ENCODE measurements at places on chromosomes 2 and 18.

- DNase-seq: no peak
Observed at GRCh38 chr18:79479116-79479760, 83.5 kb downstream of the NFATC1 start.

DNA sequence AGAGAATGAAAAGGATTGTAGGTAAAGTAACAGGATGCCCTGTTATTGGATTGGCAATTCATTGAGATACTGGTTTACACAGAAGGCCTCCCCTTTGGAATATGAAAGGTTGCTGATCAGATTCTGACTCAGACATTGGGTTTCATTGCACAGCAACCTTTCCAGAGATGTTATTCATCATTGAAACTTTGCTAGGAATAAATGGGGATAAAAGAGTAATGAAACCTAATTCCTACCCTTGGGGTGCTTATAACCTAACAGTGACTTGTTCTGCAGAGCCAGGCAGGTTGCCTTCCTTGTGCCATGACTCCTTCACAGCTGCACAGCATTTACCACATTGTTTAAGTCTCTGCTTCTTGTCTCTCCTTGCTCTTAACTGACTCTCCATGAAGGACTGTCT is 5.0 kb downstream of the NAB1 start:
- no peak for DNase-seq

- no peak for DNase-seq
Observed at GRCh38 chr2:166614503-166614902, 120.5 kb upstream of the SCN7A start.

- no peak for DNase-seq
Observed at GRCh38 chr2:144827404-144827803, 307.5 kb upstream of the ZEB2 start.

- DNase-seq: no peak
Observed at GRCh38 chr2:85504778-85505261, 34.1 kb upstream of the MAT2A start.

GRCh38 chr18:2967357-2967756 is 45.6 kb downstream of the LPIN2 start:
- DNase-seq: no peak

DNA sequence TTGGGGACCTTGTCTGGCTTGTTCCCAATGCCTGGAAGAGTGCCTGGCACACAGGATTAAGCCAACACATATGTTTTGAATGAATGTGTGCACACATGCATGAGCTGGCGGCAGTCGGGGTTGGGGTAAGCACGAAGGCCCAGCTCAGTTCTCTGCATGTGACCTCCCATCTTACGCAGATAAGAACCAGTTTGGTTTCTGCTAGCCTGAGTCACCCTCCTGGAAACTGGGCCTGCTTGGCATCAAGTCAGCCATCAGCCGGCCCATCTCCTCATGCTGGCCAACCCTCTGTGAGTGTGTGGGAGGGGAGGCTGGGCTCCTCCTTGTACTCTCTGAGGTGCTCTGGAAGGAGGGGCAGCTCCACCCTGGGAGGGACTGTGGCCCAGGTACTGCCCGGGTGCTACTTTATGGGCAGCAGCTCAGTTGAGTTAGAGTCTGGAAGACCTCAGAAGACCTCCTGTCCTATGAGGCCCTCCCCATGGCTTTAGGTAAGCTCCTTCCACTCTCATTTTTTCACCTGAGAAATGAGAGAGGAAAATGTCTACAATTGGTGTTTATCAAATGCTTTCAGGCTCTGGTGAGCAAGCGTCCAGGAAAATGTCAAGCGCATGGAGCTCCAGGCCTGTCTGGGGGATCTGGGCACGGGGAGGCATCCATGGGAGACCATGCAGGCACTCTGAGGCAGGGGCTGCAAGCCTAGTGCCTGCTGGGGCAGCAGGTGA is 9.7 kb upstream of the IL1RN start:
- DNase-seq: no peak

DNA sequence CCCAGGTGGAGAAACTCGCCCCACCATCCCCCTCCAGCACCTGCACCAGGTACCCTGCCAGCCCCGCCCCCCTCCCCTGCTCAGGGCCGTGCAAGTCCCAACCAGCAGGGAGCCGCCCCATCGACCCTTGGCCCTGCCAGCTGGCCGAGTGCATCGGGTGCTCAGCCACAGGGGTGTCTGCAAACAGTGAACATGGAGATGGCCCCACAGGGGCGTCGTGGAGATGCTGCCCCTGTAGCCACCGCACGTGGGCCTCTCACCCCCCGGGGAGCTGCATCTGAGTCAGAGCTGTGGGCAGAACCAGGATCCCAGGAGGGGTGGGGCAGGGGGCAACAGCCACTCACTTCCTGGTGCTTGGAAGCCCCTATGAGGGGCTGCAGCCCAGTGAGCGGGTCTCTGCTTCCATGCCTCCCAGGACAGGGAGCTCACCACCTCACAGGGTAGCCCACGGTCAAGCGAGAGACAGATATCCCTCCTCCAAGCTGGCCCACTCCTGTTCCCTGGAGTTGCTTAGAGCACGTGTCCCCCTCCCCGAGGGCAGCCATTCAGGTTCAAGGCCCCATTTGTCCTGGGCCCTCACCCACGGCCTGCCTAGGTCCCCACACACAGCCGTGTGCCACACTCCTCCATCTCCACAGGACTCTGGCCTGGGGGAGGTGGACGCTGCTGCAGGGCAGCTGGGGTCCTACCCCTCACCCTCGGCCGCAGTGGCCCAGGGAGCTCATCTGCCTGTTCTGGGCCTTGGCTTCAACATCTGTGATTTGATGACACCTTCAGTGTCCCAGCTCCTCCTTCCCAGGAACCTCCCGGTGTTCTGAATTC is 1.1 kb upstream of the MAB21L4 start:
- DNase-seq: no peak

DNA sequence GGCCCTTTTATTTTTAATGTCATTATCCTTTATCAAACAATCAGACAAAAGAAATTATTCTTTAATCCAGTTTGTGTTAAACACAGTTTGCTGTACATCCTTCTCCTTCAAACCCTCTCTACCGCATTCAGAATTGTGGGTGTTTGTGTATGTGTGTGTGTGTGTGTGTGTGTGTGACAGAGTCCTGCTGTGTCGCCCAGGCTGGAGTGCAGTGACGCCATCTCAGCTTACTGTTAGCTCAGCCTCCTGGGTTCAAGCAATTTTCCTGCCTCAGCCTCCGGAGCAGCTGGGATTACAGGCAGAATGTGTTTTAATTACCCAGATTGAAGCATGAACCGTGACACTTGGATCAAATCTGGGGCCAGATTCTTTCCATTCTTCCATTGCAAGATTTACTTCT is 723.7 kb downstream of the DCDC2C start:
- no peak for DNase-seq

DNA sequence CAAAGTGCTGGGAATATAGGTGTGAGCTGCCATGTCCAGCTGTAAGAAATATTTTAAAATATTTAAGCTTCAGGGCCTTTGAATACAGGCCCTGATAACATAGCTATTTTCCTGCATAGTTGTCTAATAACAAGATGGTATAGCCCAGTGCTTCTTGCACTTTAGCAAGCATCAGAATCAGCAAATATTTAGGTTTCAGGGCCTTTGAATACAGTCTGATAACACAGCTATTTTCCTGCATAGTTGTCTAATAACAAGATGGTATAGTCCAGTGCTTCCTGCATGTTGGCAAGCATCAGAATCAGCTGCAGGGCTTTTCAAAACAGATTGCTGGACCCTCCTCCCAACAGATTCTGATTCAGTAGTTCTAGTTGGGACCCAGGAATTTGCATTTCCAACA is 5.6 kb downstream of the GEMIN6 start:
- DNase-seq: no peak

DNA sequence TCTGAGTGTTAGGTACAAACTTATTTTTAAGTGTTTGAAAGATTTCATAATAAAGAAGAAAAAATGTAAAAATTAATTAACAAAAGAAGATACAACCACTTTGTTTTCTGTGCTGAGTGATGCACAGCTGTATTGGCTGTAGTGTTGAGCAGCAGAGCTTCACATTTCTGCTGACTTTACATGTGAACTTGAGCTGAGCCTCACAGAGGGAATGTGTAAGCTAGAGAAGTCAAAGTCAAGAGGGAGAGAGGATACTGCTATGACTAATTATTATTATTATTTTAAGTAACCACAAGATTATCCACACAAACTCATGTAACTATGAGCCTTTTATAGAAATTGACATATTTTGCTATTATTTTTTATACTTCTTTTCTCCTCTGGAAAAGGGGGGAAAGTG is 159.1 kb upstream of the ZSWIM2 start:
- DNase-seq: no peak

GRCh38 chr2:163527381-163527780 is 208.4 kb downstream of the FIGN start:
- no peak for DNase-seq

DNA sequence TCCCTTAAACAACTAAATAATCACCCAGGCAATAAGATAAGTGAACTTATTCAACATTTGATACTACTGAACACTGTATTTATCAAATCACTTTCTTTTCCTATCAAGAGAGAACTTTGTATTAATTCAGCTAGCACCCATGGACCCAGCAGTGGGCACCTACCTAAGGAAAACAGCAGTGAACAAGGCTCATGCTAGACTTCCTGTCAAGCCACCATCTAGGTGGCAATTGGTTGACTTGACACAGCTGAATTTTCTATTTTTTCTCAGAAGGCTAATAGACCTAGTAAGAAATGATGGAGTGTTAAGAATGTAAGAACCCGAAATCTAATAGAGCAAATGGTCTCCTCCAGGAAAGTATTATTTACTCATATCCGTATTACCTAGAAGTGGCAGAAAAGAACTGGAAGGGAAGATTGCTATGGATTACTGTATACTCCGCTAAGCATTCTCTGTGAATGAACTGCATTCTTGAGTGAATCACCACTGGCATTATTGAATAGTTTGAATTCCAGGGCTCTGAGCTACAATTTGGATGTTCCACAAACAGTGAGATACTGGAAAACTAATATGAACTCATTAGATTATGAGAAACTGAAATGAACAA is 988.2 kb upstream of the CDH2 start:
- DNase-seq: no peak

GRCh38 chr18:27763936-27764335 is 413.0 kb downstream of the CDH2 start:
- DNase-seq: no peak

DNA sequence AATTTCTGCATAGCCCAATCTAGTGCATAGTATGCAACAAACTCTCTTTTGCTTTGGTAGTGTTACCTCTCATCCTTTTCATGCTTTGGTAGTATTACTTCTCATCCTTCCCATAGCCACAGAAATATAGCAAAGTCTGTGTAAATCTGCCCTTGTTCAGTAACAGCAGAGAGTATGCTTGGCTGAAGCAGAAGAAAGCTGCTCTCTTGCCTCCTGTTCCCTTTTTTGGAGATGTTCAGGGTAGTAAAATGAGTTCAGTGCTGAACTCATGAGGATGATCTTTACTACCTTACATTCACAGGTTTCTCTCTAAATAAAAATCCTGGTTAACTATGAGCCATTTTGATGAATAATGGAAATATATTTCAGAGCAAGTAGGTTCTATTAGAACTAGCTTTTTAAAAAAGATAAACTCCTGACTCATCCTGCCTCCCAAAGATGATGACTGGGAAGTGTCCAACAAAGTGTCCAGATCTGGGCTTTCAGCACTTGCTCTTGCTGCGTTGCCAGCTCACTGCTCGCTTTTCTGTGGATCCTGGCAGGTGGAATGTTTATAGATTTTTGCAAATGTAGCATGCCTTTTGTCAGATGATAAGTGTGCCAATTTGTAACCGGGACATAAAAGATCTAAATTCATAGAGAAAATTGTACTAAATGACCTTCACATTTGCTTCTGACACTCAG is 29.4 kb upstream of the CHMP3 start:
- DNase-seq: no peak

GRCh38 chr18:59340817-59341216 is 18.2 kb downstream of the LMAN1 start:
- no peak for DNase-seq

GRCh38 chr2:97707362-97708047 is 5.9 kb upstream of the ZAP70 start:
- DNase-seq: no peak

DNA sequence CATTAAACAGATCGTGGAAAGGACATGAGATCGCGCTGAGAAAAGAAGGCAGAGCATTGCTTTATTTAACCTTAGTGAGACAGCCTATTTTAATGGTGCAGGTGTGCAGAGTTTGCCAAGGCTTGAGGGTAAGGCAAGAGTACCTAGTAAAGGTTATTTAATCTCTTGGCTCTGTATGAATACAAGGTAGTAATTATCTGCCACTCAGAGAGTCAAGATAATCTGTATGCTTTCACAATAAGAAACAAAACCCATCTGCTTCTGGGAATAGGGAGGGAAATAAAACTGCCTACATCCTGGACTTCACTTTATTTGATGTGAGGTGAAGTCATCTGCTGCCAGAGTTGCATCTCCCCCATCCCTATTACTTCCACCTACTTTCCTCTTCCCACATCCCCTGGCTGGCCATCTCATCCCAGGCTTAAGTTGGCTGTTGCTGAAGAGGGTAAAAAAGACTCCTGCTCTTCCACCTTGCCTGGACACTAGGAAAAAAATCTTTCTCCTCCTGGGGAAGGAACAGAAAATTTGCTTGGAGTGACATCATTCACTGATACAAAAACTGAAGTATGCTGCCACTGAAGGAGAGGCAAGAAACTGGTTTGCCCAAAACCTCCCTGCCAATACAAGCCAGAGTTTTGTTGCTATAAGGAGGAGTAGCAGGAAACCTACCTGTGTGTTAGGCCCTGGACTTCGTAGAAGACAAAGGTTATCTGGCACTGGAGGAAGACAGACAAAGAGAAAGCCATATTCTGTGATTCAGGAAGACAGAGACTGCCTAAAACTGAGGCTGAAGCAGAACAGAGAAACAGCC is 35.8 kb upstream of the ARHGAP25 start:
- DNase-seq: no peak

- no peak for DNase-seq
Observed at GRCh38 chr2:28286678-28287077, 106.0 kb upstream of the FOSL2 start.

DNA sequence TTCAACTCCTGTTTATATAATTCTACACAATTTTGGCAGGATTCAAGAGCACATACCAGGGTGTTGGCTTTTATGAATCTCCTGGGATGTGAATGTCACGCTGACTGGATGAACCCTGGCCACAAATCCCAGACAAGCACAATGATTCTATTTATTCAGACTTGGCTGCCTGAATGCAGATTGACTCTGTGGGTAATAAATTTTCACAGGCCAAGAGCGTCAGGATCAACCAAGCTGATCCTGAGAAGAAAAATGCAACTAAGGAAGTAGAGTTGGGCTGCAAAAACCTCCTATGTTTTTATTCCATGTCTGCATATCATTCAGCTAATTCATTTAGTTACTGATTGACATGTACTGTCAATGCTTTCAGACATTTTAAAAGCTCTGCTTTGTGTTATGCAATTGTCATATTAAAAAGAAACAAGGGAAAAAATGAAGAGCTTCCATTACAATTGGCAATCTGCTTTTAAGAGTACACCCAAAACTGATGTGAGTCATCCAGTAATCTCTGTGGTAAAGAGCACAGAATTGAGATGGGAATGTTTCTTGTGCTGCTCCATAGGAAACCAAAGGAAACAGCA is 173.0 kb upstream of the REV1 start:
- DNase-seq: no peak

DNA sequence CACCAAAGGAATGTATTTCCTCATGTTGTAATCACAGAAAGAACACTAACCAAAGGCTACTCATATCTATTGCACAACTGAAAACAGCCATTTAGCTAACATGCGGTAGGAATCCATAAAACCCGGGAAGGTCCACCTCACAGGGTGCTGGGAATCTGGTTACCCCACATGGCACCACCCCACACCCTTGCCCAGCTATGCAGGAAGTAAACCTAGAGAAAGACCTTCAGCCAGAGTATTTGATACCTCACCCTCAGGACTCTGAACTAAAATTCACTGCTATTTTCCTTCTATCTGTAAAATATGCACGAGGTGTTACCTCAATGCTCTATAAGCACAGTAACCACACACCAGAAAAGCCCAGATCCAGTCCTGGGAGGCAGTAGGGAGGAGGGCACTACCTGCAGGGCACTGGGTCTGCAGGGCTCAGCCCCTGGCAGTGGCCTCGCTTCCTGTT is 45.8 kb downstream of the PTPN2 start:
- DNase-seq: no peak
